Cardiac septum (tissue), 1 donor: ENCODE measurements at places on chromosomes 4 and X.

GRCh38 chr4:81631958-81632441, 160.3 kb upstream of the RASGEF1B start:
- no peak for DNase-seq

DNA sequence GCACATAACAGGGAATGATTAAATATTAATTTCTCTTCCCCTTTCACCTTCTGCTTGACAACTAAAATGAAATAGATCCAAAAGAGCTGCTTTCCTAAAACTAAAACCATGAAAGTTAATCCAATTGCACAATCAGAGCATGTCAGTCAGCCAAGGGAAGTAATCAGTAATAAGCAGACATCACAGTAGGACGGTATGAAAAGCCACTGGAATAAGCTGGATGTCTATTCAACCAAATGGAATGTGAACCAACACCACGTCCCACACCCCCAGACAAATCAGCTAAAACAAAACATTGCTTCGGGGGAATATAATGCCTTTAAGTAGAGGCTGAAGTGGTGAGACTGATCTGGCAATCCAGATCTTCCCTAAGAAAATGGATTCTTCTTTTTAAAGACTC, 859.4 kb upstream of the FTHL17 start:
- no peak for DNase-seq

DNA sequence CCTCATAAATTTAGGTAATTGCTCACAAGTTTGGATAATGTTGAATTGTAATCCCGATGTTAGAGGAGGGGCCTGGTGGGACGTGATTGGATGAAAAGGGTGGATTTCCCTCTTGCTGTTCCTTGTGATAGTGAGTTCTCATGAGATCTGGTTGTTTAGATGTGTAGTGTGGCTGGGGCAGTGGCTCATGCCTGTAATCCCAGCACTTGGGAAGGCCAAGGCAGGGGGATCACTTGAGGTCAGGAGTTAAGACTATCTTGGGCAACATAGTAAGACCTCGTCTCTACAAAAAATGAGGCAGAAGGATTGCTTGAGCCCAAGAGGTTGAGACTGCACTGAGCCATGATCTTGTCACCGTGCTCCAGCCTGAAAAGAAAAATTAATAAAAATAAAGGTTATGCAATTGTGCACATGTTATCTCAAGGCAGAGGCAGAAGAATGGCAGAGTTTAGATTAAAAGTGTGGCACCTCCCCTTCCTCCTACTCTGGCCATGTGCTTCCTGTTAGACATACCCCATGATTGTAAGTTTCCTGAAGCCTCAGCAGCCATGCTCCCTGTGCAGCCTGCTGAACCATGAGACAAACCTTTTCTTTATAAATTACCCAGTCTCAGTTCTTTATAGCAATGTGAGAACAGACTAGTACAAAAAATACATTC, 36.5 kb downstream of the ERVMER34-1 start:
- DNase-seq: no peak

DNA sequence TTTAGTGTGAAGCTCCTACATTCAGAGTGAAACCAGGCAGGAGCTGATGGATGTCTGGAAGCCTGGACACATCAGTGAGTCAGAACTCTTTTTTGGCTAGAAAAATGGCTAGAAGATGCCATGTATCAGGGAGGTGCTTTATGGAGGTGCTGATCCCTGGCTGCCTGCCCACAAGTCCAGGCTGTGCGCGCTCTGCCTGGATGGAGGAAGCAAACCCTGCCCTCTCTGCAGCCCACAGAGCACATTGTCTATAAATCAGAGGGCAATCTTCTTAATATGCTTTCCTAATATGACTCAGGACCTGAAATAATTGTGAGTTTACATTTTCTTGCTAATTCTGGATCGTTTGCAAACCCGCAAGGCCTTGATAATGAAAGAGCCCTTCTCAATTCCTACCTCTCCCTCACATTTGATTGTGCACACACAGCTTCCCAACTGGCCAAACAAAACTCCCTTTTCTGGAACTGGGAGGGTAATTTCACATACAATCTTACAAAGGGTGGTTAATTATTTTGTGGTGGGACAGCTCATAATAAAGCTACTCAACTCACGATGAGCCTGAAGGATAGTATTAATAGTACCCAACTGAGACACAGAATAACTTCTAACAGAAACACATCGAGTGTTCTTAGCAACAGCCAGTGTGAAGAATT, 11.7 kb downstream of the MFAP3L start:
- no peak for DNase-seq

GRCh38 chr4:39609454-39609931, 29.2 kb downstream of the SMIM14 start:
- no peak for DNase-seq

DNA sequence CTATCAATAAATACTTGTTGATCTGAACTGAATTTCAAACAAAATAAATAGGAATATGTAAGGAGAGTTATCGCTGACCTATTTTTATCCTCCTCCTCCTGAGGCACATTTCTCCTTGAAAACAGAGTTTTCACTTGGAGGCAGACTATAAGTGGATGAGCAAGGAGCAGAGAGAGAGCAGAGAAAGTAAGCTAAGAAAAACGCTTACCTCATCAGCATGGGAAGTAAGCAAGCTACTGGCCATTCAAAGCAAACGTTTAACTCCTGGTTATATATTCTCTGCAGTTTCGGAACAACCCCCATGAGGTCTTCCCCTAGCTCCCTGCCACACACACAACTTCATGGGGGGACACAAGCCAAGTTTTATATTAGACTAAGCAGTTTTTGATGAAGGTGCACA, 13.2 kb downstream of the ZDHHC9 start:
- no peak for DNase-seq

DNA sequence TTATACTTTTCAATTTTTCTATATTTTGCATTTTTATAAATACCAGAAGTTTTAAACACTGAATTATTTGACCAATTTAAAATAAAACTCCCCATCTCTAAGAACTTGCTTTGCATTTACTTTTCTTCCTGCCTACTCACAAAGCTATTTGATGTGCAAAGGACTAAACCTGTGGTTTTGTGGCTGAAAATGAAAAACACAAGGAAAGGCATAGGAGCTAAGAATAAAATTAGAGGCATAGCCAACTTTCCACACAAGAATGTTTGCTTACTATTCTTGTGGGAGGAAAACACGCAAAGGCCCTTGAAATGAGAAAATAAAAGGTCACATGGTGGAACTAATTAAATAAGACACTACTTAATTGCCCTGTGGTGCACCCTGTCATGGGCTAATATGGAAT, 221.2 kb downstream of the KLHL13 start:
- no peak for DNase-seq

DNA sequence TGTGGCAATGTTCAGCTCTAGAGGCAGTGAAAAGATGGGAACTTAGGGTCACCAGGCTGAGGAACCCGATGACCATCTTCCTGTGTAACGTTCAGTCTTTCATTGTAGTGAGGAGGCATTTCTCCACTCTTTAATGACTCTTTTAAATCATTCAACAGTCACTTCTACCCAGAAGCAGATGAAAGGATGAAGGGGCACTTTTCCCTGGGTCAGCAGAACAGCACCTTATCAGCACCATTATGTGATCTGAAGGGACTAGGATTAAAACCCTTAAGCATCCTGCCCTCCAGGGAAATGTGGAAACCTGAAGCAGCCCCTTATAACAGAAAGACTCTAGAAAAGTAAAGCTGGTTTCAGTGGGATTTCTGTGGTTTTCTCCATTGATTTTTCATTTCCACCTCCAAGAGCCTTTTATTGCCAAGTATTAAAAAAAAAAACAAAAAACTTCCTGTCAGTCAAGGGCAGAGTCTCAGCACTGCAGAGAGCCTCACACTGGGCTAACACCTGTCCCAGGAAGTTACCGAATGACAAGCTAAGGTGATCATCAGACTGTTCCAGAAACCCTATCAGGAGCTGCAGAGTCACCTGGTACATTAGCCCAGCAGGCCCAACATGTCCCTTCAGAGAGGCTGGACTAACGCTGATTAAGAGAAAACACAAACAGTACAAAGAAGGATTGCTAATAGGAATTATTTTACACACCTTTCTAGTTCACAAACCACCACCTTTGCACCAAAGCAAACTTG, 185.9 kb downstream of the SHROOM3 start:
- no peak for DNase-seq

DNA sequence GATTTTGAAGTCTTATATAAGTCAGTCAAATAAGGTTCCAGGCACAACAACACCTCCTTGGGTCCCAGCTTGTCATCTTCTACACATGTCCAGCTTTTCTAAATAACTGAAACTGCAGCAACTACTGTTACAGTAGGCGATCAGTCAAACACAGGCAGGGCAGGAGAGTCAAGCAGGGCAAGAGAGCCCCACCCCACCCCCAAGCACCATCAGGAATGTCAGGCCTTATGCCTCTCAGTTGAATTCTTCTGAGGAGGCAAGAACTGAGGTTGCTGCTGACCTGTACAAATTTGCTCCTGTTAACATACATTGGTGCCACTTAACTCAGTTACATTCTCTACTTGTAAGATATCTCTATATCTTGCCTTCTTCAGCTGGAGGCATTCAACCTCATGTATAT, 608.8 kb upstream of the PCDH10 start:
- no peak for DNase-seq

GRCh38 chr4:40335525-40335894, 377 bp downstream of the CHRNA9 start:
- no peak for DNase-seq

DNA sequence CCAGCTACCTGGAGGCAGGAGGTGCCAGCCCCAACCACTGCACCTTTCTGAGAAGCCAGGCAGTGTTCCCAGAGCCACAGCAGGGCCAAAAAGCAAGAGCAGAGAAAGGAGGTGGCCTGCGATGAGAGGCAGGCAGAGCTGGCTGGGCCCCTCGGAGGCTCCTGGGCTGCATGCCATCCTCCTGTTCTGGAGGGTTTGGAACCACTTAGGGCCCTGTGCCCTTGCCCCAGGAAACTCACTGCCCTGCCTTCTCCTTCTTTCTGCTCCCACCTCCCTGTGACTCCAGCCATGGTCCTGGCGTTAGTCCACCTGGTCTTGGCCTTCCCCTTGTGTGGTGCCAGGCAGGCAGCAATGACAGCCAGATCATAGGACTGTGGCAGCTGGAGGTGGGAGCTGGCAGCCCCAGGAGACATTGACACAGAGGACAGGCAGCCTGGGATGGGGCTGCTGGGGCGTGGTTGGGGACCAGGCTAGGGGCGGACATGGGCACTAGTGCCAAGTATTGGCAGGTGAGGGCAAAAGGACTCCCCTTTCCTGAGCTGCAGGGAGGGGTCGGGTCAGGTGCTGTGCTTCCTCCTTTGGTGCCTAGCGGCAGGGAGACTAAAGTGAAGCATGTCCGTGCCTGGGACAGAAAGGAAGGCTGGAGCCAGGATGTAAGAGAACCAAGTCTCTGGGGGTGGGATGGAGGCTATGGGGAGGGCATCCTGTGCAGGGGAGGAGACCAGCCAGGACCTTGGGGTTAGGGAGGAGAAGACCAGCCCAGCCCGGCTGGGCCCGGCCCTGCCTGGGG, 1.4 kb downstream of the APLN start:
- DNase-seq: no peak

DNA sequence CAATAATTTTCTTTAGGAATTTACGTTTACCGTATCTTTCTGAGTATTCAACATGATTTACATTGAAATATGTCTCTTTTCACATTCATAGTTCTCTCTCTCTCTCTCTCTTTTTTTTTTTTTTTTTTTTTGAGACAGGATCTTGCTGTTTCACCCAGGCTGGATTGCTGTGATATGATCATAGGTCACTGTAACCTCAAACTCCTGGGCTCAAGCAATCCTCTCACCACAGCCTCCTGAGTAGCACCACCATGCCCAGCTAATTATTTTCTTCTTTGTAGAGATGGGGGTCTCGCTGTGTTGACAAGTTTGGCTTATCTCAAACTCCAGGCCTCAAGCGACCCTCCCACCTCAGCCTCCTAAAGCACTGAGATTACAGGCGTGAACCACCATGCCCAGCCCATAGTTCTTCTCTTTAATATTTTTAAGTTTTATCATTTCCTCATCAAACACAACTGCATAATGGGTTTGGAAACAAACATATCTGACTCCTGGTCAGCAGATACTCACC, 9.8 kb downstream of the SRP72 start:
- no peak for DNase-seq

- DNase-seq: no peak
These were observed 101.7 kb downstream of the CORIN start for GRCh38 chr4:47736146-47736545.

DNA sequence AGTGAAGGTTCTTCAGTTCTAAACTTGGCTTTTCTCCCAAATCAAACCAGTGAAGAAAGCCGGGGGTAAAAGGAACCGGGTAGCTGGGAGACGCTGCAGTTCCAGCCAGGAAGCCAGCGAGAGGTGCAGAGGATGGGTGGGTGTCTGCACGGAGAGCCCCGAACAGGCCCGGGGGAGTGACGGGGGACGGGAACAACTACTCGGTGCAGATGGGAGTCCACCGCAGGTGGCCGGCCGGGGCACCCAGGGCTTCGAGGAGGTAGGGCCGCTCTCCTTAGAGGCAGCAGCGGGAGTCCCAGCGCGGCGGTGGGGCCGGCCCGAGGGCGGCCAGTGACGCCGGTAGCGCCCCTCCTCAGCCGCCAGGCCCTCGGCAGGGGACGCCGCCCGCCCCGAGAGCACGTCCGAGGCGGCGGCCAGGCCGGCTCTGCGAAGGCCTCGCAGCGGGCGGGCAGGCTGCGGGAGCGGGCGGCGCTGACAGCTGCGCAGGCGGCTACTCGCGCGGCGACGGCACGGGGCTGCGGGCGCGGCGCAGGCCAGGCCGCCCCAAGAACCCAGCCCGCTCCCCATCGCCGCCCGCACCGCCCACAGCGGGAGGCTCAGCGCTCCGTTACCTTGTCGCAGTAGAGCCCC, 449 bp downstream of the FBXL5 start:
- DNase-seq: peak; percentile 80

GRCh38 chr4:186032259-186032658, 36.7 kb upstream of the TLR3 start:
- no peak for DNase-seq

GRCh38 chrX:1181170-1181569, 31.3 kb downstream of the CRLF2 start:
- no peak for DNase-seq

DNA sequence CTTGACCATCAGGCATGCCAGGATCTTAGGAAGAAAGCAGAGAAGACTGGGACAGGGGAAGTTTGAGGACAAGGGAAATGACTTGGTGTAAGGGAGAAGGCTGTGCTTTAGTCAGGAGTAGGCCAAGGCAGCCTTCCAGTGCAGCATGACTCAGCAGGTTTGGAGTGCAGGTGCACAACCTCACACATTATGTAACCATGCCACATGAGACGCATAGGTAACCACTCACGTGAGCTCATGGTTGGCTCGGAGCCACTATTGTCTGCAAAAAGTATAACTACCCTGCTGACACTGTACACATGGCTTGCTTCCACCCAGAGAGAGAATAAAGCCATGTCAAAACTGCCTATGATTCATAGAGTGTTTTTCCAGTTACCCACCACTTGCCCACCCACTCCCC, 715.9 kb downstream of the SMARCA1 start:
- no peak for DNase-seq

- DNase-seq: no peak
These were observed 10.4 kb upstream of the MAEA start for GRCh38 chr4:1279253-1279652.
